Karpas-422 (cell line): ENCODE measurements at places on chromosomes 16 and 17. TPM values are rescaled to one million over a fixed set of nuclear protein-coding genes. Genes with fewer than 3 reads are reported as not detected.

- H3K27me3 ChIP-seq, result no peaks in the 10 kb centered on the region
- H3K4me1 ChIP-seq, result no peaks in the 10 kb centered on the region
- H3K36me3 ChIP-seq, result no peaks in the 10 kb centered on the region
- no peak overlapping the region for H3K27ac ChIP-seq
- H3K4me3 ChIP-seq, result no peak overlapping the region
- no peak for DNase-seq
These were observed 446.7 kb downstream of the HS3ST3B1 start for GRCh38 chr17:14747603-14747950.

ODF4 gene
- not detected in 2 replicates for total RNA-seq

GPT2 gene
- total RNA-seq, result 42.6 and 57.5 TPM in 2 replicates

POLR2C gene
- 75.5 and 87.6 TPM in 2 replicates for total RNA-seq

OR3A3 gene
- not detected in 2 replicates for total RNA-seq

- no peaks in the 10 kb centered on the region for H3K36me3 ChIP-seq
- no peaks in the 10 kb centered on the region for H3K27me3 ChIP-seq
- no peak for DNase-seq
- H3K27ac ChIP-seq, result no peak overlapping the region
These were observed 12.7 kb downstream of the TEX2 start for GRCh38 chr17:64250233-64250835.
